RPMI8226 (cell line): ENCODE measurements at places on chromosomes 7 and 10.

GRCh38 chr7:29848941-29849340, 42.6 kb downstream of the WIPF3 start:
- DNase-seq = no peak

GRCh38 chr7:116353647-116354046, 143.3 kb downstream of the TES start:
- no peak for DNase-seq

DNA sequence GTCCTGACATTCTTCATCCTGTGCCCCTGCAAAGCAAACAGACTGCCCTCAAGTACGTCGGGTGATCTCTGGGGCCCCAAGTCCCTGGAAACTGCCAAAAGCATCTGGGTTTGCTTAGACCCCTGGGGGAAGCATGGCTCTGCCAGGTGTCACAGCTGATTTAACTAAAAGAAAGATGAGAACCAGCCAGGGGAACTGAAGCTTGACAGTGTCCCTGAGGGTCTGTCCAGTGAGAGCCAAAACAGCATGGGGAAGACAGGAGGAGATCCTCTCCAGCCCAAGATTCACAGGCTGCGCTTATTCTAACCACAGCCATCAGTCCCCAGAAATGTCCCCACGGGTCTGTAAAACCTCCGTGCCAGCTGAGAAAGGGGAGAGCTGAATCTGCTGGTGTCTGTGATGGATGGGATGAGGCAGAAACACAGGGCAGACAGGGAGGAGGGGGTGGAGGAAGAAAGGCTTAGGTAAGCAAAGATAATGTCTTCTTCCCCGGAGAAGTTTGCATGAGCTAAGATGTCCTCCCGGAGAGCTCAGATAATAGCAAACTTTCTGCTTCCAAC, 21.3 kb downstream of the CCDC3 start:
- DNase-seq = no peak

- no peak for DNase-seq
Observed at GRCh38 chr7:148114804-148115203, 475.8 kb upstream of the C7orf33 start.

- no peak for DNase-seq
Observed at GRCh38 chr7:150912427-150912826, 60.1 kb downstream of the AOC1 start.

- no peak for DNase-seq
Observed at GRCh38 chr7:35646289-35647023, 48.5 kb downstream of the HERPUD2 start.

- DNase-seq = no peak
Observed at GRCh38 chr7:132371948-132372347, 204.3 kb downstream of the PLXNA4 start.

DNA sequence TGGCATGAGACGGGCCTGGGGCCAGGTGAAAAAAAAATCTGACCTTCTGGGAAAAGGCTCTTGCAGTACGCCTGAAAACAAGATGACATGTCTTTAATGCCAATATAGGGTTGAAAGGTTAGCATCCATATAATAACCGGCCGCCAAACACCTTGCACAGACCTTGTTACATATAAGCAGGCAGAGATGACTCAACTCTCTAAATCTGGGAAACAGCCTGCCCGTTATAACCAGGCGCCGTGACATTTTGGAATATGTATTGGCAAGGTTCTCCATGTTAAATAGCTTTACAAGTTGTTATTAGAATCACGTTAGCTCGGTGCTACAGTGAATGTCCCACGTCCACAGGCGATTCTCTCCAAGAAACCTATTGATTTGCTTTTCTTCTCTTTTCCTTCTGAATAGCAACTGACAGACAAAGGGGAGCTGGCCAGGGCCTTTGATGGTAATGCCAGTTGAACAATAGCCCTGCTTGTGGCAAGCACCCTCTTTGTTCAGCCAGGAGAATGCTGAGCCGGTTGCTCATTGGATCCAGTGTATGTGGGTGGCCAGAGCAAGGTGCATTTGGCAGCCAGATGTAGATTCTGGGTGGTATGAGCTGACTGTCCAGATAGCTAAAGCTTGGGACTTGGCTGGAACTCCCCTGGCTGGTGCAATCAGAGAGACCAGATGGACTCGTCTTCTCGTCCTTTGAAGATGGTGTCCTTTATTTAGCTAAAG, 80.1 kb upstream of the AUTS2 start:
- DNase-seq = no peak

DNA sequence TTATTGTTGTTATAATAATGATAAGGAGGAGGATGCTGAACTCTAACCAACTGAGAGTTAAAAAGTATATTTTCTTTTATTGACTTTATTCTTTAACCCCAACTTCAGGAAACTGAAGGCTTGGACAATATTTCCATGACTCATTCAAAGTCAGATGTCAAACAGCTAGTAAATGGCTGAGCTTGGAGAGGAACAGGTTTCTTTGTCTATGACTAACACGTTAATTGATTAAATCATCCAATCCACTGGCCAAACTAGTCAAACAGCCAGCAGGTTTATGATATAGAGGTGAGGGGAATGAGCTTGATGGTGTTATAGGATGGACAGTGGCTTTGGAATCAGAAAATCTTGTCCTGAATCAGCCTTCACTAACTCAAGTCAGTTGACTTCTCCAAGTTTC, 119.1 kb upstream of the WDR11 start:
- DNase-seq = no peak

DNA sequence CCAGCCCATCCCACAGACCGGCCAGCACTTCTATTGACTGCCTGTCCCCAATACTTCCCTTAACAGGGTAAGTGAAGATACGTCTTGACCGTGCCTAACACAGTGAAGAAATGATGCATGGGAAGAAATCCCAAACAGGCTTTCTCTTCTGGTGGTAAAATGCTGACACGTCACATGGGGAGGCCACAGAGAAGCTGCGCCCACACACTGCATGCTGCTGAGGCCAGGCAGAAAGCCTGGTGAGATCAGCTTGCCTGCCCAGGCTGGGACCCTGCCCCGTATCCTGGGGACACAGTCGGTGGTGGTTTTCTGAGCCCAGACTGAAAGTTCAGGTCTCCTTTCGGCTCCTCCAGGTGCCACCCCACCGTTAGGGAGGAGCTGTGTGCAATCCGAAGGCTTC, 356.3 kb upstream of the MGMT start:
- DNase-seq = no peak

- DNase-seq = no peak
Observed at GRCh38 chr7:18873734-18874336, 243.6 kb downstream of the TWIST1 start.

DNA sequence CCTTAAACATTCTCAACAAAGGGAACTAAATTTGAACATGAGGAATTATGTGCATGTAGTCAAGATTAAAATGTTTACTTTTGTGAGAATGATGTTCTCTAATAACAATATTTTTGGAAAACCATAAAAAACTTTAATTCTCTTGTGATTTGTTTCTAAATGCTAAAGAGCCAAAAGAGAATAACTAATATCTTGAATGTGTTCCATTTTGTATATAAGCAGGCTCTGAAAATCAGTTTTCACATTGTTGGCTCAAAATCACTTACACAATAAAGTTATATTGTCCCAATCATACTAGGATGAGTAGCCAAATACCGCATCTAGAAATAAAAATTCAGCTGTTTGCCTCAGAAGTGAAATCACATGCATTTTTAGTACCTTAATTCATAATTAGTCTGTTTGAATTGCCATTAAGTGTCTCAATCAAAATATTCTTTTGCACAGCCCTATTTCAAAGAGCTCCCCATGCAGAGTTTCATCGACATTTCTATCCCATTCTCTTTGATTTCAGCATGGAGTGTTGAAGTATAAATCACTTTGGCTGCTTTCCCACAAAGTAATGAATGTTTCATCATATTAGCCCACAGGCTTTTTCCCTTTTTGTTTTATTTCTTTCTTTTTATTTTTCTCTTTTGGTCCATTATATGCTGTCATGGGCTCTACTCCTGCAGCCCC, 420.3 kb upstream of the POM121L12 start:
- DNase-seq = no peak

DNA sequence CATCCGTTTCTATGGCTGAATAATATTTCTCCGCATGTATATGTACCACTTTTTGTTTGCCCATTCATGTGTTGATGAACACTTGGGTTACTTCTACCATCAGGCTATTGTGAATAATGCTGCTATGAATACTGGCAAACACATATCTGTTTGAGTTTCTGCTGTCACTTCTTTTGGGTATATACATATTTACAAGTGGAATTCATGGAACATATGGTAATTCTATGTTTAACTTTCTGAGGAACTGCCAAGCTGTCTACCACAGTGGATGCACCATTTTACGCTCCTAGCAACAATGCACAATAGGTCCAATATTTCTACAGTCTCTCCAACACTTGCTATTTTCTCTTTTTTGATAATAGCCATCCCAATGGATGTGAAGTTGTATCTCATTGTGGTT, 5.5 kb upstream of the ZNF488 start:
- no peak for DNase-seq

DNA sequence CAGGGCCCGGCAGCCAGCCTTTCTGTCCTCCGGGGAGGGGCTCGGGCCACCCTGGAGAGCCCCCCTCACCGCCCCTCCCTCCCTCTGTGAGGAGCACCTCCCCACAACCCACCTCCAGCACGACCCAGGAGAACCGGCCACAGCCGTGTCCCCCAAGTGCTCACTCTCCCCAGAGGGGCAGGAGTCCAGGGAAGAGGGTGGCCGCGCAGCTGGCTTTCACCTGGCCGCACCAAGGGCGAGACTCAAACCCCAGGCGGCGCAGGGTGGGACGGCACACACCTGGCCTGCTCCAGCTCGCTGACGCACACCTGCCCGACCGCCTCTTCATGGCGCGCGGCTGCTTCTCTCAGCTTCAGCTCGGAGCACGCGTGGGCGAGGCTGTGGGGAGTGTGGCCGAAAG, 73.4 kb downstream of the CFAP46 start:
- DNase-seq = no peak

DNA sequence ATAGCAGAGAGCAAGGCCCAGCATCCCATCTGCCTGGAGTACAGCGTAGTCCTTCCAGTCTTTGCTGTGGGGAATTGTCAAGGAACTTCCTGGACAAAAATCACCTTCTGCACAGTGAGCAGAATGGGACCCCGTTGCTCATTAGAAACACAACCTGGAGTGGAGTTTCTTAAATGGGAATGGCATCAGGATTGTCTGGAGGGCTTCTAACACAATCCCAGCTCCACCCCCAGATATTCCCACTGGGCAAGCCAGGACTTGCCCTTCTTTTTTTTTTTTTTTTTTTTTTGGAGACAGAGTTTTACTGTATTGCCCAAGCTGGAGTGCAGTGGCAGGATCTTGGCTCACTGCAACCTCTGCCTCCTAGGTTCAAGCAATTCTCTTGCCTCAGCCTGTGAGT, 356.4 kb downstream of the GALNT17 start:
- no peak for DNase-seq

DNA sequence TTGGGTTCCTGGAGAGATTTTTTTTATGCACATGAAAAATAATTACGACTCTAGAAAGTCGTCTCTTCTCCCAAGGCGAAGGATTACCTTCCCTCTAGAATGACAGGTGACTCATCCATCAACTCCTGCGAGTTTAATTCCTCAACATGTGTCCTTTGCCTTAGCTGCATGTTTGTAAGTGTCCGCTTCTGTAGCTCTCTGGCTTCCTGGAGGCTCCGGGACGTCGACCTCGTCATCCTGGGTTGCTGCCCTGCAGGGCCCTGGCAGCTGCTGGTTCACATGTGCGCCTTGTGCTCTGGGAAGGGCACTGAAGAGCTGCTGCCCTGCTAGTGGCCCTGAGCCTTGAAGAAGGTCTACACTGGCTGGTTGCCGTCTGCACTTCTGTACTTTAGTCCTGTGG, 210.2 kb downstream of the MLLT10 start:
- no peak for DNase-seq
